Aorta (tissue), 5 donors: ENCODE measurements at places on chromosomes 12 and 14.
A peak's percentile ranks its signal among the peaks of the same experiment; 100 is the strongest.

DNA sequence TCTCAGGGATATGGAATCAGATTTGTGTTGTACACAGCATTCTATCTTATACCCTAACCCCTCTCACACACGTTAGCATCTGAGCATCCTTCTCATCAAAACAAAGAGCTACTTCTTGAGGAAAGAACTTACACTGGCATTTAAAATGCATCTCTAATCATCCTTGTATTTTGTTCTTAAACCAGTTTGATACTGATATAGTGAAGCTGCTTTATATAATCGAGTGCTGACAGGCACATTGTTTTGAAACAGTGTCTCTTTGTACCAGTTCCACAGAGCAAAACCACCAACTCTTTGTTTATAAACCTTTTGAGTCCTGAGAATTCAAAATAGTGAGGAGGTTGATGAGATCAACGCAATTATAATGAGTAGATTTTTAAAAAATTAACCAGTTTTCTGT, 8.8 kb downstream of the GPR33 start:
- DNase-seq = no peak

DNA sequence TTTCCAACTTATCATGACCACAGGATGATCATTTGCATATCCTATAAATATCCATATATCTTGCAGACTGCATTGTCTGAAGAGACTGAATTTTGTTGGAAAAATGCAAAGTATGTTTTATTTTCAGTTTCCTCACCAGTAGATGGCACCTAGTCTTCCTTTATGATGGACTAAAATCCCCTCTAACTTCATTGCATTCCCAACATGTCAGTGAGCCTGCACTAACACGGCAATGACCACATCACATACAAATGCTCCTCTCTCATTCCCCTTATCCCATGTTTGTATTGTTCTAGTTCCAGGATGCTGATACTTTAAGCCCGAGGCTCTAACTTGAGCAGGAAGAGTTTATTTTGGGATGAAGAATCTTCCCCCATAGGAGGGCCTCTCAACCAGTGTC, 24.7 kb upstream of the MYBPC1 start:
- no peak for DNase-seq

DNA sequence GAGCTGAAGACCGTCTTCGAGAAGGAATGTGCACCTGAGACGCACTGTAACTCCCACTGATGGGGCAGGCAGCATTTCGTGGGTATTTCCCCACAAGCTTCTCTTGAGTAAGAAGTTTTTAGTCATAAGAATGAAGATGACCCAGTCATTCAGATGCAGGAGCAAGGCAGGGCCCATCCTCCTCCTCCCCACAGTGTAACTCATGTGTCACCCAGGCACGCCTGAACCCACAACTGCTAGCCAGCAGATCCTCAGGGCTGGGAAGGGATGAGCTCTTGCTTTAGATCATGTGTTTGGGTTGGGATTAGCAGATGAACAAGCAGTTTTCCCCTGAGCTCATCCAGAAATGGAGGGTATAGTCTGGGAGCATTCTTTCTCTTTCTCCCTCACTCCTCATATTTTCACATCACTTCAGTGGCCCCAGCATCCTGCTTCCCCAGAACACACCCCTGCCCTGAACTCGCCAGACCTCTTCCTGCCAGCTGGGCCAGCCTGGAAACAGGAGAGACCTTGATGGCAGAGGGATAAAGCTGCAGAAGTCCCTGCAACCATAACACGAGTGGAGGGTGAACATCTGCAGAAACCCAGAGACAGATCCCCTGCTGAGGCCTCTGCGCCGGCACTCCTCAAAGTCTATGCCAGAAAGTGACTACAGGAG, 73.3 kb downstream of the B4GALNT3 start:
- DNase-seq = no peak

DNA sequence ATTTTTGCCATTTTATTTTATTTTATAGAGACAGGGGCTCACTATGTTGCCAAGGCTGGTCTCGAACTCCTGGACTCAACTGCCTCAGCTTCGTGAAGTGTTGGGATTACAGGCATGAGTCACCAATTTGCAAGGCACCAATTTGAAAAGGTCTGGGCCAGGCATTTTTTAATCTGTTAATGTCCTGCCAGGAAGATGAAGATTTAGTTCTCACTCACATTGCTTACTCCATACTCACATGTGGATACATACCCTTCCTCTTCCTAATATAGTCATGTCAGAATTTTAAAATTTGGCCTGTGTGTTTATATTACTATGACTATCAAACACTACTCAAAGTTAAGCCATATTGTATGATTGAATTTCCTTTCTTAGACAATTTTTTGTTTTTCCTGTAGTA, 15.3 kb upstream of the EML1 start:
- DNase-seq = no peak

GRCh38 chr12:71610031-71610795, 53.4 kb downstream of the ZFC3H1 start:
- DNase-seq = no peak

DNA sequence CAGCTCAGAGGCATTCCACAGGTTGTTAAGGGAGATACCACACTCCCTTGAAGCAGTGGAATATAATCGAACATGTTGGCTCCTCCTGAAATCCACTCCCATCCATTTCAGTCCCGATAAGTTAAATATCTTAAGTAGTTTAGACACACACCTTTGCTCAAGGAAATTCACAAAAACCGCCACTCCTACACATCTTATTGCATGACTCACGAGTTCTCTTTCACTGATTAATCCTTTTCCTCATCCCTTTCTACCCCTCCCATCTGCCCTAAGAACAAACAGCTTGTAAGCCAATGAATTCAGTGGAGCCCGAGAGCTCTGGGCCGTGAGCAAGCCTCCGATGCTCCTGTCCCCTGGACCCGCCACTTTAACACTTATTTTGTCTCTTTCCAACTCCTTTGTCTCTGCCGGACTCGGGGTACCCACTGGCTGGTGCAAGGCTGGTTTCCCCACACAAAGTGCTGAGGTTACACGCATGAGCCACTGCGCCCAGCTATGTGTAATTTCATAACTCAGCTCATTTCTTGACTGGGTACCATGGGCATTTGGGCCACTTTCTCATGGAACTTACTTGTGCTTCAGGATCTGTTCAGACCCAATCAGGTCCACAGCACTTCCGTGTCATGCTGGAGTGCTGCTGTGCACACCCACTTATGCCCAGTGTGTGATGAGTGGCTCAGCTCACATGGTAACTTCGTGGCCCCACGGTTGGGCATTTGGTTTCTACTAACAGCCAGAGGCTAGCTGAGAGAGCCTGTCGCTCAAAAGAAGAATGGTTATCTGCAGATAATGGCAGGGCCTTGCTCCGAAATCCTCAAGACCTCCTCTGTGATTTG, 171.8 kb upstream of the ALG10B start:
- no peak for DNase-seq

GRCh38 chr12:14885718-14886221, at the start of gene MGP:
TSS of gene MGP (minus strand) at chr12:14885854. CDS start at chr12:14885791, 63 bp downstream.
- DNase-seq = peak; percentile 85

- DNase-seq = peak; percentile 54
These were observed 80.6 kb downstream of the APAF1 start for GRCh38 chr12:98725476-98726247.

DNA sequence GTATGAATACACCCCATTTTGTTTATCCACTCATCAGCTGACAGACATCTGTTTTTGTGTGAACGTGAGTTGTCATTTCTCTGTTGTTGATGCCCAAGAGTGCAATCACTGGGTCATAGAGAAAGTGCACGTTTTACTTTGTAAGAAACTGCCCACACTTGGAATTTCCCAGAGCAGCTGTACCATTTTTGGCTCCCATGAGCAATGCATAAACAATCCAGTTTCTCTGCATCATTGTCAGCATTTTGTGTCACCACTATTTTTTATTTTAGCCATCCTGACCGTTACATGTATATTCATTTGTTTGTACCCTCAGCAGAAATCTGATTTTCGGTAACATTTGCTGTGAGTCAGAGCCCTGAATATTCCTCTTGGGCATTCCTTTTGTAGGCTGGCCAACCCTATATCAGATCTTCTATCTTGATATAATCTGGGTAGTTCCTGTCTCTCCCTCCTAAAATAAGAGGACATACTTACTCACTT, 62.7 kb downstream of the RBM19 start:
- no peak for DNase-seq

DNA sequence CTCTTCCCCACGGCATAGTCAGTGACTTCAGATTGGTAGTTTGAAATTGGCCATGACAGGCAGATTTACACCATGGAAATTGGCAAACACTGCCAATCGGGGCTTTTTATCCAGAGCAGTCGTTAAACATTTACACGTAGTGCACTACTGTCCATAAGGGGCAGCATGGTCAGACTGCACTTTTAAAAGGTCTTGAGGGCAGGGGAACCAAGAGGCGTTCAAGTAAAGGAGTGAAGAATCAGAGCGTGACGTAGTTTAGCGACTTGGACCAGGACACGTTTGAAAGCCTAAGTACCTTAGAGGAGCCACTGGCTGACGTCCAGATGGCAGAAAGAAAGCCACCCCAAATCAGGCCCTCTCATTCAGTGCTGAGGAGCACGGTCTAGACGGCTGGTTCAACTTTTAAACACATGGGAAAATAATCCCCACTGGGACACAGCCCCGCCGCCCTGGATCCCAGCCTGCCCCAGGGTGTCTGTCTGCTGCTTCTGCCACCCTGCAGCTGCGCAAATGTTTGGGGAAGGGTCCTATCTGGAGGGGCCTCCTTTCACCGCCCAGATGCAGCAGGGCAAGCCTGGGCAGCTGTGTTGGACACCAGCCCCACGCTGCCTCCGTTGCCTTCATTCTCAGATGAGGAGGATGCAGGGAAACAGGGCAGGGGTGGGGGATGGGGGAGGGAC, 52.5 kb upstream of the PPP2R5C start:
- DNase-seq = no peak

- no peak for DNase-seq
These were observed 59.5 kb upstream of the DUSP6 start for GRCh38 chr12:89411846-89412245.

- no peak for DNase-seq
These were observed 138.4 kb downstream of the ZFP36L1 start for GRCh38 chr14:68654471-68654941.

GRCh38 chr12:75959060-75959459, 72.5 kb downstream of the PHLDA1 start:
- DNase-seq = no peak

DNA sequence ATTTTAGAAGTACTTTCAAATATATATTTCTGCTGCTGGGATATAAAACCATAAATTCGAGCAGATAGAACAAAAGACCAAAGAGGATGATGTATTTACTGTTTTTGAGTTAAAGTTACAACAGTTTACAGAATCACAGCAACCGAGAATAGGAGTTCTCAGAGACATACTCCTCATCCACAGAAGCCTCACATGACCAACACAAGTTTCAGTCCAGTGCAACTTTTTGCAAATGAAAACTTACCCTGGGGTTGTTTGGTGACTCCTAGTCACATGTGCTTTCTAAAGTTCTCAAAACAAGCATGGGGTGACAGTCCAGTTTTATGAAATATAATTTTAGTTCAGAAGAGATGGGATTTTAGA, 117.1 kb downstream of the PRKCH start:
- no peak for DNase-seq

GRCh38 chr12:7108796-7109571, at the start of gene C1RL:
TSS of gene C1RL (minus strand) at chr12:7109214. CDS start at chr12:7109180, 34 bp downstream.
- peak; percentile 97 for DNase-seq

DNA sequence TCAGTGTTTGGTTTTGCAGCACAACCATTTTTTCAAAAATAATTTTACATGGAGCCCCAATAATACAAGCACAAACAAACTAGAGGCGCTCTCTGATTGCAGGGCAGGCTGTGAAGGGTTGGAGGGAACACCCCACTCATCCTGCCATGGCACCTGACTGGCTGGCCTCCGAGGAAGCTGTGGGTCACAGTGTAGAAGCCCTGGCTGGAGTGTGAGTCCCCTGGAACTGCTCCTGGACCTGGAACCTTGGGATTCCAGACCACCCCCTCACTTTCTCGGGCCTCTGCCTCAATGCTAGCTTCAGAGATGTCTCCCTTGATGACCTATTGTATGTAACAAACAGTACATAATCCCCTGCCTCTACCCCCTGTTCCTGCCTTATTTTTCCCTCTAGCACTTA, 14.8 kb upstream of the SERPINA12 start:
- DNase-seq = no peak

GRCh38 chr12:28909291-28909690, 239.8 kb upstream of the FAR2 start:
- DNase-seq = no peak

DNA sequence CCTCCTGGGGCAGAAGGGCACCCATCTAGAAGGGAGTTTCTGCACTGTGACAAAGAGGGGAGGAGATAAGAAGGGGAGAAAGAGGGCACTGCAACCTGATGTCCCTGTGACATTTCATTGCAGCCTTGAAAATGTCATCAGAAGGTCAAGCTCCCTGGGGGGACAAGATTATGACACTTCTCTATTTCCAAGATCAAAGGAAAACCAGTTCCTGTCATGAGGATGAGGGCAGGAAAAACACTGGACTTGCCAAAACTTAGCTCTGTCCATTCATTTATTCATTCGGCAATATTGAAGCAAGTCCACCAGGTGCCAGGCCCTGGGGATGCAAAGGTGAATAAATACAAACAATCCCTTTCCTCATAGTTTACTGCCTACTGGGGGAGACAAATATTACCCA, 138.4 kb upstream of the CDKN3 start:
- DNase-seq = no peak
